Stimulated activated CD8-positive, alpha-beta memory T cell treated with anti-CD3 and anti-CD28 coated beads, Interleukin-15, amount 100 ng/mL, for 1 hour (primary cell): ENCODE measurements at places on chromosomes 16 and 17.

DNA sequence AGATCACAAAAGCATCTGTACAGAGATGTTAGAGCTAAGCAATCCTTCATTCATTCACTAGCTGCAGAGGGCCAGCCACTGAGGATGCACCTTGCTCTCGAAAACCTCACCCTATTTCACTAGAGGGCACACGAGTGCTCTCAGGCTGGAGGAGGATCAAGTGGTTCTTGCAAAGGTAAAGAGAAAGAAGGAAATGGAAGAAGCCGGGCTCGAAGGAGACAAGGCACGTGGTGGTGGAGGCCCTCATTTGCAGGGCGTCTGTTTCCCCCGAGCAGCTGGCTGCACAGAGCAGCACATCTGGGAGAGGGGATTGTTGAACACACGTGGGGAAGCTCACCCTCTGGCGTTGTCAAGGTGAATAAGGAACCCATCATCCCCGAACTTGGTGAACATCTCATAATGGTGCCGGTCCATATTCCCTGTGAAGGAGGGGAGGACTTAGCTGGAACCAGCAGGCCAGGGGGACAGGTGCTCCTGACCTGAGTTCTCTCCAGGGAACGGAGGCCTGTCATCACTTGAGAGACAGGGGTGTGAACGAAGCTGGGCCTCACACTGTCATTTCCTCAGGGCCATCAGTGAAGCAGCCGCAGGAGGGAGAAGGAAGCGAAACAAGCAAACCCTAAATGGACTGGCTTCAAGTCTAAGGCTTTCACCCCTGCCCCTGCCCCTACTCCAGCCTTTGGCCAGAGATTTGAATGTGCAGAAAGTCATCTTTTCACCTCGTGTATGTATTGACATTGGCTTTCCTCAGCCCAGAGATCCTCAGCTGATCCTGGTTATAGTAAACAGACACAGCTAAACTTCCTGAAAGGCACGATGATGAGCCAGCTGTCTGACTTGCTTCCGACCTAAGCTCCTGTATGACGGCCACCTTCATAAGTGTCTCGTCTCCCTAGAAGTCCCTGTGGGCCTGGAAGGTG is 27.6 kb downstream of the PRKAR1A start:
- DNase-seq: no peak

GRCh38 chr17:51740531-51740930 is 418.0 kb downstream of the CA10 start:
- DNase-seq: no peak

DNA sequence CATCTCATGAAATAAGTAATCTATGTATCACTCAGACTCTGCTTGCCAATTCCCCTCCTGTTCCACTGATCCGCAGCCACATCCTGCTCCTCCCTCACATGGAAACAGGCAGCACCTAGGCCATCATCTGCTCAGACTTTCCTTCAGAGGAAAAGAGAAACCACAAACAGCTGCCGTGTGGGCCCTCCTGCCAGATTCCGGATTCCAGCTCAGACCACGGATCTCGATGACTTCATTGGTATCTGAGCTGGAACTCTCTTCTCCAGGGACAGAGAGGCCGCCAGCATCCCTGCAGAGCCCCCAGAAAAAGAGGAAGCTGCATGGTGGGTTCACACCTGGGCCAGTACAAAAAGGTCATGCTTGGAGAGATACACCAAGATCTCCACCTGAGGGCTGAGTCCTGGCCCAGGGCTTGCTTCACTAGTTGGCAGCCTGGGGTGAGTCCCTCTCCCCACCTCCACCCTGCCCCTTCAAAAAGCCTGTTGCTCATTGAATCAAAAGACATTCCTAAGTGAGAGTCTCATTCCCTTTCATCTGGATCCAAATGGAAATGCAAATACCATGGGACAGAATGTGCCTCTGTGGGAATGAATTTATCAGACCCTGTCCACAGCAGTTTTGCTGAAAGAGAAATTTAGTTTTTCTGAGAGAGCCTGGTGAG is 47.2 kb downstream of the HOXB1 start:
- DNase-seq: no peak

- DNase-seq: no peak
These were observed 37.8 kb downstream of the SEC14L1 start for GRCh38 chr17:77178563-77178962.

- DNase-seq: no peak
These were observed 81.8 kb downstream of the NT5M start for GRCh38 chr17:17384961-17385360.

DNA sequence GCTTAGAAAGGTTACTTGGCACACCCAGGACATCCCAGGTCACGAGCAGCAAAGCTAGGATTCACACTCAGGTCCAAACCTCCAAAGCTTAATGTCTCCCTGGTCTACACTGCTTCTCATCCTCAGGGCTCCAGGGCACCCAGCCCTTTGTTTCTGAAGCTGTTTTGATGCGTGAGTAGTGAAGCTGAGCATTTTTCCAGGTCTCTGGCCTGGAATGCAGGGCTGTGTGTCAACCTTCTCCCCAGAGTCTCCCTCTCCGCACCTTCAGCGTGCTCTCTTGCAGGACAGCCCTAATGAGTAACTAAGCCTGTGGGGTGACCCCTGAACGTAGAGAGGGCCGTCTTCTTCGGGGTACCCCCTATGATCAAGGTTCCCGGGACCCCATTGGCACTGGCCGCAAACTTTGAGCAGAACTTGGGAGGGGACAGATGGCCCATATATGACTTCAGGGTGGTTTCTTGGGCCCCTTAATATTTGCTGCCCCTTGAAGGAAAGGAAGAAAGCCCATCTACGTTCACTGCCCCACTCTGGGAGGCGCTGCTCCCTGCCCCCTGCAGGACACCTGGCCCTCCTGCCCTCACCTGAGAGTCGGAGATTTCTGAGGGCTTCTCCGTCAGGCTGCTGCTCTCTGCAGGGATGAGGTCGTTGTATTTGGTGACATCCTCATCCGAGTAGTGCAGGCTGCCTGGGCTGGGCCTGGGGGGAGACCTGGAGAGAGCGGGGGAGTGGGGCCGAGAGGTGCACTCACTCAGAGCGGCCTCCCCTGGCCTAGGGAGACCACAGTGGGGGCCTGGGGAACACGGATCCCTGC is 36.4 kb upstream of the CDC42EP4 start:
- no peak for DNase-seq

DNA sequence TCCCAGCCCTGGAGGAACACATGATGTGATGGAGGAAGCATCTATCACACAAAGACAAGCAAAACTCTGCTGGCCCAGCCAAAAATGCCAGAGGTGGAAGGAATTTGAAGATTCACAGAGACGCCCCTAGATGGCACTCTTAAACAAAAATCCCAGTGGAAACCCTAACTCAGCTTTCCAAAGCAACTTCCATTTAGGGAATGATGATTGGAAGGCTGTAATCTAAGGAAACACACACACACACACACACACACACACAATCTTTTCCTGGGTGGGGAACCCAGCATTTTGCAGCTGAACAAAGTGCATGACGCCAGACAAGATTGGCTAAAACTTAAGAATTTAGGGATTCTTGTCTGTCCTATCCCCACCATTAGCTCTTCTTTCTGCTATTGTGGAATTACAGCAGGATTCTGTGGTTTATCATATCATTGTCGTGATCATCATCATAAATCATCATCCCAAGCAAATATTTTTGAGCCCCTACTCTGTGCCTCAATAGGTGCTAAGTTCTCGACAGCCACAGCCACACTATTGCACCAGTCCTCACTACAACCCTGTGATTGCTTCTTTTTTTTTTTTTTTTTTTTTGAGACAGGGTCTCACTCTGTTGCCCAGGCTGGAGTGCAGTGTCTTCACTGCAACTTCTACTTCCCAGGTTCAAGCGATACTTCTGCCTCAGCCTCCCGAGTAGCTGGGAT is 1.6 kb upstream of the LDAF1 start:
- DNase-seq: no peak

GRCh38 chr17:58637011-58637570 is 54.8 kb downstream of the TEX14 start:
- DNase-seq: no peak

GRCh38 chr16:78461087-78461486 is 361.6 kb downstream of the WWOX start:
- no peak for DNase-seq

DNA sequence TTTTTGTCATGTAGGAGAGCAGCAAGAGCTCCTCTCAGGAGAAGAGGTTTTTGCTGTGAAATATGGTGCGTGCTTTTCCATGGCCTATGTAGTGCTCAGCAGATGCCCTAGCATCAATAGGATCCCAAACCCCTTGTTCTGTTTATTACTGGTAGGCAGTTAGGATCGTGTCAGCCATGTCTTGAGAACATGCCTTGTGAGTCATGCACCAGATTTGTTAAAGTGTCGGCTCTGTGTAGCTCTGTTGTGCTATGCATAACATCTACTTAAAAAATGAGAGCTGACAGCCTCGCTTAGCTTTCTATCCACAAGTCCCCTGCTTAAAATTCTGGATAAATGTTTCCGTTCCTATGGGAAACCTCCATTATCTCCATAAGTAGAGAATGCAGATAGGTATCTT is 4.4 kb upstream of the EIF4A3 start:
- DNase-seq: no peak

GRCh38 chr17:49402706-49403105 is 12.0 kb downstream of the PHB1 start:
- no peak for DNase-seq

- no peak for DNase-seq
These were observed 40.3 kb downstream of the NDE1 start for GRCh38 chr16:15690296-15690695.

DNA sequence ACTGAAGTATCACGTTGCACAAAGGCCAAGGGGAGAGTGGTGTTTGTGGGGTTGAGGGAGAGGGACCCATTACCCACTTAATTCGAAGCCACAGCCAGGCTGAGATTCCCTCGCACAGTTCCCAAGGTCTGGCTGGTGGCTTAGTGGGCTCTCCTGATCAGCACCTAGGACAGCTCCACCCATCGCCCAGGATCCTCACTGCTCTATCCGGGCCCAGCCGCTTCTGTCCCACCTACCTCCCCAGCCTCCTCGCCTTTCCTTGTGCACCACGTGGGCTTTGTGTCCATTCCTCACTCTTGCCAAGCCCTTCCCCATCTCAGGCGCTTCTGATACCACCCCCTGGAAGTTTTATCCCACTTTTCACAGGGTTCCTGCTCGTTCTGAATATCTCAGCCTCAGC is 163.5 kb downstream of the CCT6B start:
- no peak for DNase-seq

- no peak for DNase-seq
These were observed 68.1 kb upstream of the GRIN2A start for GRCh38 chr16:10250137-10250828.

- no peak for DNase-seq
These were observed 365.6 kb downstream of the SLC39A11 start for GRCh38 chr17:72726936-72727335.

DNA sequence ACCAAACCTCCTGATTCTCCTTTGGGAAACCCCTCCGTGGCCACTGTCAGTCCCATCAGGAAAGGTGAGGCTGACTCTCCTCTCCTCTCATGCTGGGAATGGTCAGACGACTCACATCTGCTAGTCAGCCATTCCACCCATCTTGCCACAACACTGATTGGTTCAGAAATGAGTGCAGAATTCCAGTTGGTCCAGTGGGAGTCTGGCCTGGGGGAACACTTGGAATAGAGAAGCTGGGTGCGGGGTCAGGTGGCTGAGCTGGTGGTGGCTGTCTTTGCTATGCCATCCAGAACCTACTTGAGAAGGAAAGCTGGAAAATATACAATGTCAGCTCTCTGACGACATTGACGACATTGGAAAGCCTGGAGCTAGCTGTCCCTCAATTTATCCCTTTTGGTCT is 23.6 kb upstream of the PLLP start:
- no peak for DNase-seq

DNA sequence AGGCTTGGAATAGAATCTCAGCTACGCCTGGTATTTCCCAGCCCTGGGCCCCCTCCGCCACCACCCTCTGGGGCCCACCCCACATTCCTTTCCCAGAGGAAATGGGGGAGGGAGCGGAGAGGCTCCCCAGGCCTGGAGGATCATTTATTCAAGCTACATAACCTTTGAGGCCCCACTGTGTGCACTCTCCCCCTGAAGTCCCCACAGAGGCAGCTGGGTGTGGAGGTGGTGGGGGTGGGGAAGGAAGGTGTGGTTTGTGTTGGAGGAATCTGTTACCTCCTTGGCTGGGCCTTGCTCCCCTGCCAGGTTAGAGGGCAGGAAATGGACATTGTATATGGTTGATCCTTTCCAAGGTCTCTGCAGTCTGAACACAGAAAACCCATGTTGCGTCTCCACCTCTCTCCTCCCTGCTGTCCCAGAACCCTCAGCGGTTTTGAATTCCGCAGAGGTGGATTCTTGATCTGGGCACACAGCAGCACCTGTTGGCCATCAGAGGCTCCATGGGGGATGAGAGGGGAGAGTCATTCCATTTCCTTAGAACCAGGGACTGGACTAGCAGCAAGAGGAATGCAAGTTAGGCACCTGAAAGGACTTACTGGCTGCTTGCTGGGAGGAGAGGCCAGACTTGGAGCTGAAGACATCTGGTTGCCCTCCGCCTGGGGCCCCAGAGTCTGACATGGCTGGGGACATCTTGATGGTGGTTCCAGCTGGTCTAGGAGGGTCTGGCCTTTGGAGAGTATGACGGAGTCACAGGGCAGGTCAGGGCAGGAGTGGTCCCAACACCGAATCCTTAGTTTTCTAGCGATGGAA is 23.0 kb downstream of the ARHGAP23 start:
- DNase-seq: no peak

DNA sequence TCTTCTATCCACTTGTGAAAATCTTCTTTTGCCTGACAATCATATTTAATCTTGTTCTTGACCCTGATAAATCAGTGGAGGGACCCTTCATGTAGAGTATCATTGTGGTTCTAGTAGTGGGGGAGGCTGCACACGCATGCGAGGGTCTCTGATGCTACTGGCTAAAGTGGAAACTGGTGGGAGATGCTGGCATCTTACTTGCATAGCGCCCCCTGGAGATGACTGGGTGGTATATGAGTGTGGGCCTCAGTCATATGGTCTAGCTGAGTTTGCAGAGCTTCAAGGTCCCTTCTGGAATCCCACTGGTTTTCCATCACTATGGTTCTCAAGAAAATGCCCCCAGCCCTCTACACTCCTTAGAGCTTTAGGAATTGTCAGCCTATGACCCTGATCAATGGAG is 236.4 kb upstream of the AXIN2 start:
- DNase-seq: no peak

GRCh38 chr16:14095883-14096551 is 24.9 kb downstream of the MRTFB start:
- DNase-seq: no peak

GRCh38 chr16:25897702-25898101 is 205.9 kb downstream of the HS3ST4 start:
- no peak for DNase-seq

GRCh38 chr17:63436523-63437110 is 9.5 kb downstream of the CYB561 start:
- no peak for DNase-seq

DNA sequence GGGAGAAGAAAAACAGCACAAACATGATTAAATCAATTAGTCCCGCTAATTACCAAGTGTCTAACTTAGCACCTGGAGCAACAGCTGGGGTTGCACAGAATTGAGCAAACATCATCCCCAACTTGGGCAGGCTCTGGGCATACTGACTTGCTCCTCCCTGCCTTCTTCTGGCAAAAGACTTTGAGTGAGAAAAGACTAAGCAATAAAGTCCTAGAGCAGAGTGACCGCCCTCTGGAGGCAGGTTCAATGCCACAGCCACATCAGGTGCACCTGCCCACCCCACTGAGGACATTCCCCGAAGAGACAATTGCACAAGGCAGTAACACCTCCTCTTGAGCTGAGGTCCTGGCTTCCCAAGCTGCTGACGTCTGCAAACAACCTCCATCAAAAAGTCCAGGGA is 358.3 kb downstream of the SOX9 start:
- DNase-seq: no peak

GRCh38 chr16:68843482-68844210 is at the start of gene TANGO6:
Gene TANGO6, plus strand, starts transcription at chr16:68843531. Its CDS starts 87 bp downstream, at chr16:68843618.
- DNase-seq: peak; percentile 85

- no peak for DNase-seq
These were observed 7.5 kb downstream of the HEXIM2 start for GRCh38 chr17:45168991-45169752.

GRCh38 chr17:79960788-79961522 is 74.7 kb downstream of the TBC1D16 start:
- no peak for DNase-seq
